ENCODE measurements at places on chromosomes 16 and 17.

- no peak for DNase-seq
Measured at GRCh38 chr16:74760007-74760767, 14.4 kb downstream of the FA2H start.

DNA sequence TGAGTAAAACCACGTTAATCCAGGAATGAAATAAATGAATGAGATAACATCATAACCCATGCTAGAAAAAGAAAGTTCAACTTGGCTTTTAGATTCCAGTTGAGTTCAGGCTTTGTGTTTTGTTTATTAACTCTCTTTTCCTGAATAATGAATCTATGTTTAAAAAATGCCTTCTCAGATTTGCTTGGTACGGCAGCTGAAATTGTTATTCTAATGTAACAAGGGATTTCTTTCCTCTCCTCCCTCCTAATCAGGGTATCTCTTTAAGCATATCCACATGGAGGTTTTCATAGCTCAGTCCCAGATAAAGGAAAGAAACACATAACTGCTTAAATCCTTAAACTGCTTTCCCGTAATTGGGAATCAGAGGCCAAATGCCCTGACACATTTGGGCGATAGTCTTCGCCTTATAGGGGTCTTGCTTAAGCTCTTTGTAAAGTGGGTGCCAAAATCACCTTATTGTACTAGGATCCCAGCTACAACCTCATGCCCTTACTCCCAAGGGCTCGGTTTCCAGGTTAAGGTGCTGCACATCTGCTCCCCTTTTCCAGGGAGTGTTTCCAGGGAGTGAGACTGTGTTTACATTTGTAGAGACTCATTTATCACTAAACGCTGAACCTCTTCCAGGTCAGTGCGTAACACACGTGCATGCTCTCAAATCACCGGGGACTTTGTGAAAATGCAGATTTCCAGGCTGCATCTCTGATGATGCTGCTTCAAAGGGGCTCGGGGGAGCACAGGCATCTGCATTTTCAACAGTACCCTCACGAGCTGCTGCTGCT lies 142.8 kb upstream of the FOXF1 start:
- no peak for DNase-seq

- no peak for DNase-seq
Measured at GRCh38 chr17:62818526-62818925, 10.4 kb upstream of the MARCHF10 start.

- no peak for DNase-seq
Measured at GRCh38 chr17:79188048-79188447, 113.4 kb downstream of the ENGASE start.

DNA sequence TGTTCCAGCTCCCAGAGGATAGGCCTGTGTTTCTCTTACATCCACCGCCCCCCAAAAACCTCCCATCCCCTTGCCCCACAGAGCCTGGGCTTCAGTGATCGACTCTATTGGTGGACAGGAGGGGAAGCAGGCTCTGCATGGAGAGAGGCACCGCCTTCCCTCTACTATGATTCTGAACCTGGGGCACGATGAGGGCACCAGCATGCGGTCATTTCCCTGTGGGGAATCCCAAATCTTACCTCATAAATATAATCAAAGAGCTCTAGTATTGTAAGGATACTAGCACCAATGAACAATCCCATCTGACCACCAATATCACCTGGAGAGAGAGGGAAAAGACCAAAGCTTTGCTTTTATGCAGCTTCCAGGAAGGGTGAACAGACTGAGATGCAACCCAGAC lies 25.7 kb downstream of the SPACA3 start:
- no peak for DNase-seq

- DNase-seq: no peak
Measured at GRCh38 chr16:4837733-4838501, 9.2 kb downstream of the GLYR1 start.

DNA sequence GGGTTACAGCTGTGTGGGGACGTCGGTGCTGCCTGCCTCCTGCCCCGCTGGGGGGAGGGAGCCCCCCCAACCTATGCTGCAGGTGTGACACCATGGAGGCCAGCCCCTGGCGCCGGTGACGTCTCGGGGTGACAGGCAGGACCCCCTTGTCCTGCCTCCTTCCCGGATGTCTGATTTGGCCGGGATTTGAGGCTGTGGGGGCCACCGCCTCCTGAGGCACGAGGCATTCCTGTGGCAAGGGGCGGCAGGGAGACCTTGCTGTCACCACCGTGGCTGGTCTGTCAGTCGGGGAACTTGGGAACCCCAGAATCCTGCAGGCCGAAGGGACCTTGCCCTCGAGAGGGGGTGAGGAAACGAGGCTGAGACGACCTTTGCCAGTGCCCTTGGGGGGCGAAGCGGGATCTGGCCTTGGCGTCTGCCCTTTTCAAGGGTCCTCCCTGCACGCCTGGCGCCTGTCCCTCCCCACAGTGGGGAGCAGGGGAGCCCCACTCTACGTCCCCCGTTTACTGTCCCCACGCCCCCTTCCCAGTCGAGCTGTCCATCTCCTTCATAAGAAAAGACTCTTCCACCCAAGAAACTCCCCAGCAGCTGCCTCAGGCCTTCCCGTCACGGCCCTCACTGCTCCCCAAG lies 74.4 kb downstream of the METRNL start:
- DNase-seq: no peak

GRCh38 chr17:79581324-79581932 lies 29.4 kb downstream of the RBFOX3 start:
- DNase-seq: no peak

GRCh38 chr17:46063241-46063640 lies 64.2 kb downstream of the STH start:
- peak; percentile 56 for DNase-seq

DNA sequence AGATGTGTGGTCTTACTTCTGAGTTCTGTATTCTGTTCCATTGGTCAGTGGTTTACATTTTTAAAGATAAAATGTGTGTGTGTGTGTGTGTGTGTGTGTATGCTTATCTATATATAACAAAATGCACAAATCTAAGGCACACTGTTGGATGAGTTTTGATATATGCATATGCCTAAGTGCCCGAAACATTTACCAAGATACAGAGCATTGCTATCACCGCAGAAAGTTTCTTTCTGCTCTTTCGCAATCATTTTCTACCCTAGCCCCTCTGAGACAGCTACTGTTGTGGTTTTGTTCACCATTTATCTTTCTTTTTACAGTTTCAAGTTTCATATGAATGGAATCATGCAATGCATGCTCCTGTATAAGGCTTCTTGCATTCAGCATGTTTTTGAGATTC lies 97.0 kb downstream of the MRTFB start:
- no peak for DNase-seq

- no peak for DNase-seq
Measured at GRCh38 chr16:79776243-79776847, 175.8 kb upstream of the MAF start.

DNA sequence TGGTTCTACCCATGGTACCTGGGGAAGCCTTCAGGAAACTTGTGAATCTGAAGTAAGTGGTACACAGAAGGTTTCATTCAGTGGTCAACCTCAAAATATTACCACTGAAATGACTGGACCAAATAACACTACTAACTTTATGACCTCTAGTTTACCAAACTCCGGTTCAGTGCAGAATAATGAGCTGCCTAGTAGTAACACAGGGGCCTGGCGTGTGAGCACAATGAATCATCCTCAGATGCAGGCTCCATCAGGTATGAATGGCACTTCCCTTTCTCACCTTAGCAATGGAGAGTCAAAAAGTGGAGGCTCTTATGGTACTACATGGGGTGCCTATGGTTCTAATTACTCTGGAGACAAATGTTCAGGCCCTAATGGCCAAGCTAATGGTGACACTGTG lies 55.9 kb upstream of the SLC5A11 start:
- DNase-seq: no peak
